ENCODE measurements at places on chromosomes 16 and 17. TPM values are rescaled to one million over a fixed set of nuclear protein-coding genes. Genes with fewer than 3 reads are reported as not detected.

GRCh38 chr16:72875291-72876031 is 172.5 kb downstream of the ZFHX3 start:
- DNase-seq, result no peak

DNA sequence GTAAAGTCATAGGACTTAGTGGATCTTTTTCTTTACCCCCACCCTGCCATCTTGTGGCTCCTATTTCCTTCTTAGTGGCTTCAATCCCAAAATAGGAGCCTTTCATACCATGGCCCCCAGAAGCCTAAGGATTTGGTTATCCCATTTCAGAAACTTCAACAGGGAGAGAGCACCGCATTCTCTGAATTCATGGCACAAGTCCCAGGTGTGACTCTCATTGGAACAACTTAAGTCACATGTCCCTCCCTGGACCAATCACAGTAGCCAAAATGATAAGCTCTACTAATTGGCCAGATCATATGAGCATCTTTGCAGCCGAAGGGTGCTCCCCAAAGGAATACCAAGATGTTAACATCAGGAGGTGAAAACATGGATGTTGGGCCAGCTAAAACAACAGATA is 43.2 kb downstream of the AXIN2 start:
- no peak for DNase-seq

The CD2BP2 gene
- total RNA-seq, result 28.4 TPM

- DNase-seq, result no peak
Measured at GRCh38 chr16:79618041-79618691, 17.6 kb upstream of the MAF start.

DNA sequence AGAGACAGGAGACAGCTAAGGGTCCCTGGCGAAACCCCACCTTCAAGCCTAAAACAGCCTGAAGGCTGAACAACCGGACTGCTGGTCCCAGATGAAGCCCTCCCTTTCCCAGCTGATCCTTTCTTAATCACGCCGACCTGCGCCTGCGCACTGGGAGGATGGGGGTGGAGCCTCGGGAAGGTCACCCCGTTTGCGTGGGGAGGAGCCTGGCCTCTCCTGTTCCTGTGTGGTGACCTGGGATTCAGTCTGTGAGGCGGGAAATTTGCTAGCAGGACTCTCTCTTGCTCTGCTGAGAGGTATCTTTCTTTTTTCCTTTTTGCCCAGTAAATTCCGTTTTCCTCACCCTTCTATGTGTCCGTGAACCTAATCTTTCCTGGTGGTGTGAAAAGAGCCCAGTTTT is 9.6 kb downstream of the FAM20A start:
- DNase-seq, result no peak

The ANKRD13B gene
- 12.0 TPM for total RNA-seq

The ATAD5 gene
- total RNA-seq, result 6.7 TPM

The TBC1D3C gene
- 0.15 TPM for total RNA-seq

- no peak for DNase-seq
Measured at GRCh38 chr17:30970831-30971567, at the start of gene RNF135. Gene RNF135 (plus strand): TSS chr17:30971039. CDS start chr17:30971074, 35 bp downstream.

GRCh38 chr17:61129267-61130254 is 270.1 kb upstream of the TBX2 start:
- DNase-seq, result no peak

The TERB1 gene
- not detected for total RNA-seq

GRCh38 chr17:16919663-16920627 is 52.0 kb downstream of the TNFRSF13B start:
- DNase-seq, result no peak

GRCh38 chr16:61146429-61146828 is 889.8 kb downstream of the CDH8 start:
- no peak for DNase-seq

DNA sequence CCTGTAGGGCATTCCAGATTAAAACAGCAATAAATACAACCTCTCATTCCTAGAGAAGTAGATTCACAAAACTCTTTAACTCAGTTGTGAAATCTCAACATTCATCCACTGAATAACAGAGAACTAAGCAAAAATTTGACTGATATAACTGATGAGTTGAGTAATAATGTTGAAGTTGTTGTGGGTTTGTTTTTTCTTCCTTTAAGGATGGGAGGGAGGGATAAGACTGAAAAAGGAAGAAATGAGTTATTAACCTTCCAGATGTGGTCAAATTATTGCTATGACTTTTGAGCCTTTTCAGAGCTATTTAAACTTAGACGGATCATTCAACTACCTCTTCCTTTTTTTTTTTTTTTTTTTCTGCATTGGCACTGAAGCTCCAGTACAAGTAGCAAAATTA is 38.6 kb downstream of the SKAP1 start:
- no peak for DNase-seq

- DNase-seq, result no peak
Measured at GRCh38 chr17:66386498-66387351, 84.3 kb downstream of the PRKCA start.

GRCh38 chr17:48831549-48831883 is 681 bp downstream of the CALCOCO2 start:
- no peak for DNase-seq

- DNase-seq, result no peak
Measured at GRCh38 chr16:3566990-3567389, 10.2 kb downstream of the NLRC3 start.

GRCh38 chr17:48382989-48383388 is 47.0 kb downstream of the SKAP1 start:
- DNase-seq, result no peak

DNA sequence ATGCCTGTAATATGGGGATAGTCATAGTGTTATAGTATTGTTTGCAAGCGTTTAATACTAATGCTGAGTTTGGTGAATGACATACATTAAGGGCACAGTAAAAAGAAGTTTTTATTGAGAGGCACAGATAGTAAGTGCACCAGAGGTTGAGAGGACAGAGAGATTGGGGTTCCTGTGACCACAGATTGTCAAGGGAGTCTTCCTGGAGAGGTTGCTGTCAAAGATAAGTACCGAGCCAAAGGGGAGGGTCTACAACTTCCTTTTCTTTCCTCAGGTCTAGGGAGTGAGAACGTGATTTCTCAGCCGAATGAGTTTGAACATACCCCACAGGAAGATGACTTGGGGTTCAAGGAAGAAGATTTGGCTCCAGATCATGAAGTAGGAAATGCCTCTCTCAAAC is 1.8 kb downstream of the ZNF48 start:
- DNase-seq, result no peak

- DNase-seq, result no peak
Measured at GRCh38 chr17:74565126-74565525, 2.2 kb downstream of the CD300H start.

The CMTM1 gene
- 1.3 TPM for total RNA-seq

The CALB2 gene
- 3.8 TPM for total RNA-seq

- no peak for DNase-seq
Measured at GRCh38 chr16:59688006-59688405, 953.9 kb upstream of the GOT2 start.

DNA sequence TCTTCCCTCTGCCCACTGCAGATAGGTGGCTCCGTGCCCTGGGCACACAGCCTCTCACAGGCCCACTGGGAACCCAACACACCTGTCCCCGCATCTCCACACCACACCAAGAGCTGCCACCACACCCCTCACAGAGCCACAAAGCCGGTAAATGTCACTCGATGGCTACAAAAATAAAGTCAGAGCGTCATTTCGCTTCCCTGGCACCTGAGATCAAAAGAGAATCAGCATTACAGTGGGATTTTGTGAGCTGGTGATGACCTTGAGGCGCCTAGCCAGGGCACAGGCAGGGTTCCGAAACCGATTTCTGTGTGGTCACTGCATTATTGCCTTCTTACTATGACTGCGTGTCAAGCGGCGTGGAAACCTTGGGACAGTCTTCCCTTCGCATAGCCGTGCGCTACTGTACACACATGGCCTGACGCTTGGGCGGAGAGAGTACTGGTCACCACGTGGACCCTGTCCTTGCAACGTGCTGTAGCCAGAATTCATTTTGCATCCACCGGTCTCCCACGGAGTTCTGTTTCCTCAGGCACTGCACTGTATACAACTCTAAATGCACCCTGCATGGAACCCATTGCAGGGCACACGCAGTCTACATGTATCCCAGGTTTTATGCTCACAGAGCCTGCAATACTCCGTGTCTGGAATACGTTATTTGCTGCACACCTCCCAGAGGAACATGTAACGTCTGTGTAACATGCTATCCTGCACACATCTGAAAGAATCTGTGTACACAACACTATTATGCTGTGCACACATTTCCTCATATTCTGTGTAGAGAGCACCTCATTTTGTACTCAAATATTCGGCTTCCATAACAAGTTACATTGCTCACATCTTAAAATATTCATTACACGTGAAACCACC is 5.8 kb upstream of the FOXF1 start:
- no peak for DNase-seq

DNA sequence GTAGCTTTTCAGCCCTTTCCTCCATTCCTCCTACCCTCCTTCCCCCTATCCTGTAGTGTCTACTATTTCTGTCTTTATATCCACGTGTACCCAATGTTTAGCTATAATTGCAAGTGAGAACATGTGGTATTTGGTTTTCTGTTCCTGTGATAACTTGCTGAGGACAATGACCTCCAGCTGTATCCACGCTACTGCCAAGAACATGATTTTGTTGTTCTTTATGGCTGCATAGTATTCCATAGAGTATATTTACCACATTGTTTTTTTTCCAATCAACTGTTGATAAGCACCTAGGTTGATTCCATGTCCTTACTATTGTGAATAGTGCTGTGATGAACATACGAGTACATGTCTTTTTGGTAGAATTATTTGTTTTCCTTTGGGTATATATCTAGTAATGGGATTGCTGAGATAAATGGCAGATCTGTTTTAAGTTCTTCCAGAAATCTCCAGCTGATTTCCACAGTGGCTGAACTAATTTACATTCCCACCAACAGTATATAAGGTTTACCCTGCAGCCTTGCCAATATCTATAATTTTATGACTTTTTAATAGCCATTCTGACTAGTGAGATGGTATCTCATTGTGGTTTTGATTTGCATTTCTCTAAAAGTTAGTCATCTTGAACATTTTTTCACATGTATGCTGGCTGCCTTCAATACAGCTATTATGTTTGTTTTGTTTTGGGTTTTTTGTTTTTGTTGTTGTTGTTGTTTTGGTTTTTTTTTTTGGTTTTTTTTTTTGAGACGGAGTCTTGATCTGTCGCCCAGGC is 10.9 kb upstream of the COPRS start:
- DNase-seq, result no peak

- DNase-seq, result no peak
Measured at GRCh38 chr17:4711661-4712181, 1.3 kb downstream of the ARRB2 start.

- no peak for DNase-seq
Measured at GRCh38 chr17:45225051-45225700, 3.5 kb downstream of the FMNL1 start.

The KRT24 gene
- total RNA-seq, result 8.8 TPM

The SPNS3 gene
- total RNA-seq, result not detected

The WDR90 gene
- total RNA-seq, result 20.2 TPM

Measured in esophagus squamous epithelium (tissue), 5 donors.